NCI-H1092 (cell line): ENCODE measurements at places on chromosomes 7 and 10.

GRCh38 chr7:66237906-66238772, 33.0 kb downstream of the TPST1 start:
- DNase-seq, result no peak

GRCh38 chr7:99499371-99499720, 735 bp downstream of the ZNF394 start:
- no peak for DNase-seq

- no peak for DNase-seq
Measured at GRCh38 chr7:30450983-30451497, 27.5 kb downstream of the NOD1 start.

DNA sequence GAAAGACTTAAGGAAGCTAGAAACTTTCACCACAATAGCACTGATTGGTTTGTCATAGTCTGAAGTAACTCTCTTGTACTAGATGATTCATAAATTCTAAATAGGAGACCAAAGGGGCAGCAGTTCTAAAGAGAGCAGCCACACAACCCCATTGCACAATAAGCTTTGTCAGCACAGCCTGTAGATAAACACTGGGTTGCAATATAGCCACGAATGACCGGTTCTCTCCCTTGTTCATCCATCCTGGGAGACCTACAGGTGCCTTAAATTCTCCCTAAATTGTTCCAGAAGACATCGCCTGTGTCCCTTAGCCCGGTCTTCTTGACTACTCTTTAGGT, 167.0 kb downstream of the SNX13 start:
- DNase-seq, result no peak

- DNase-seq, result no peak
Measured at GRCh38 chr10:119375574-119376272, 166.8 kb downstream of the RGS10 start.
